CD4-positive, alpha-beta T cell treated with Interferon alpha-2 for 1 hour (primary cell): ENCODE measurements at places on chromosomes 2 and 18.

DNA sequence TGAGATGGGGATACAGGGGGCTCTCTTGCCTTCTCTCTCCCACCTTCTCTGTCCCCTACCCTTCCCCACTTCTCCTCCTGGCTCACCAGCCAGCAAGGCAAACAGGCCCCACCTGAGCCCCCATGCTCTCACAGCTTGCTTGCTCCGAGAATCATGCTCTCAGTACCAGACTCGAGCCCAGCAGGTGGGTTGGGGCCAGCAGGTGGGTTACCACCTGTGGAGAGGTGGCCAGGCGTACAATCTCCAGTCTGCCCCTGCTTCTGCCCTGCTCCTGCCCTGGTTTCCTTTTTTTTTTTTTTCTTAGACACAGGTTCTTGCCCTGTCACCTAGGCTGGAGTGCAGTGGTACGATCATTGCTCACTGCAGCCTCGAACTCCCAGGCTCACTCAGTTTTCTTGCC, 214.5 kb downstream of the SH3RF3 start:
- no peak for DNase-seq

GRCh38 chr2:47060652-47061170, 94.4 kb downstream of the STPG4 start:
- no peak for DNase-seq

GRCh38 chr18:50286391-50287027, 983 bp downstream of the CXXC1 start:
- peak; percentile 35 for DNase-seq

DNA sequence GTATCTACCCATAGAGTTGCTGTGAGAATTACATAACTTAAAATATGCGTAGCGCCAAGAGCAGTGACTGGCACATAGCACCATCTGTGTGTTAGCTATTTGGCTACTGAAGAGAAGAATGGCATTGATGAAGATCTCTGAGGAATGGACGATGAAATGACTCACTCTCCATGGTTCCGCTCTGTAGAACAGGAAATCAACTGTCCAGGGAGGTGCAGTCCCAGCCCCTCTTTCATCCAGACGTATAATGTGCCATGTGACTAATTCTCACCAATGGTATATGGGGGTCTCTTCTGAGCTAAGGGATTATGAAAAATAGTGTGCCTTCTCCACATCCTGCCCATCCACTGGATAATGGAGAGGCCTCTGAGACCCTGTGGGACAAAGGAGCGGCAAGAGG, 254.8 kb downstream of the CYP26B1 start:
- no peak for DNase-seq

- peak; percentile 7 for DNase-seq
These were observed 419.6 kb upstream of the POU3F3 start for GRCh38 chr2:104434318-104434792.

- DNase-seq: no peak
These were observed 78.5 kb downstream of the RBM43 start for GRCh38 chr2:151182899-151183809.

DNA sequence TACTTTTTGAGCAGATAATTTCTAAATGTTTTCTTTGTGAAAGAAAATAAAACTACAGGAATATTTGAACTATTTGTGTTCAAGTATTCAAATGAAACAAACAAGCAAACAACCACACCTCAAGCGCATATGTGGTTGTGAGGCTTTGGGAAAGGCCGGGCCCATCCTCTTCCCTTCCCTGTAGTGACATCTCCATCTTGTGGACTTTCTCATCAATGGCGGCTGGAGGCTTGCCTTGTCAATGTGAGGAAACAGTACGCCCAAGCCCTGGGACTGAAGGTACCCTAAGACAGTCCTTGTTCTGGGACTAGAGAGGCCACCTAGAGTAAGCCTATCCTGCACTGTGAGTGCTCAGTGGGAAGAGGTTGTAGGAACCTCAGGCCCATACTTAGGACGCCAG, 166.8 kb downstream of the TPGS2 start:
- no peak for DNase-seq

GRCh38 chr2:20698916-20699613, 32.1 kb downstream of the GDF7 start:
- no peak for DNase-seq

DNA sequence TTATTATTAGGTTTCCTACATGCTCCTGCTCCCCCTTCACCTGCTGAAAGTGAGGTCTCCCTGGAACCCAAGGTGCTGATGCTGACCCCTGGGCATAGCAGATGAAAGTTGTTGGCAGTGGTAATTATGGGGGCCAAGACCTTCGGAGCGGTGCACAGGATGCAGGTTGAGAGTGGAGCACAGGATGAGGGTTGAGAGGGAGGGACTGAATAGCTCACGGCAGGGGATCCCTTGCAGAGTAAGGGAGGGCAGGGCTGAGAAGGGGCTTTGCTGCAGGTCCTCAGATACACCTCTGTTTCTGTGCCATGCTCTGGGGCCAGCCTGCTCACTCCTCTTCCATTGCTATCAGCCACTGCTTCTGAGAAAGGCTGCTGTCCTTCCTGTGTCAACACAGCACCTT, 163.3 kb downstream of the FHOD3 start:
- DNase-seq: no peak

GRCh38 chr18:22278798-22279197, 109.4 kb downstream of the GATA6 start:
- no peak for DNase-seq

- no peak for DNase-seq
These were observed 18.7 kb upstream of the RASGRP3 start for GRCh38 chr2:33457556-33458247.

- DNase-seq: no peak
These were observed 37.1 kb downstream of the RAMP1 start for GRCh38 chr2:237896507-237896892.

DNA sequence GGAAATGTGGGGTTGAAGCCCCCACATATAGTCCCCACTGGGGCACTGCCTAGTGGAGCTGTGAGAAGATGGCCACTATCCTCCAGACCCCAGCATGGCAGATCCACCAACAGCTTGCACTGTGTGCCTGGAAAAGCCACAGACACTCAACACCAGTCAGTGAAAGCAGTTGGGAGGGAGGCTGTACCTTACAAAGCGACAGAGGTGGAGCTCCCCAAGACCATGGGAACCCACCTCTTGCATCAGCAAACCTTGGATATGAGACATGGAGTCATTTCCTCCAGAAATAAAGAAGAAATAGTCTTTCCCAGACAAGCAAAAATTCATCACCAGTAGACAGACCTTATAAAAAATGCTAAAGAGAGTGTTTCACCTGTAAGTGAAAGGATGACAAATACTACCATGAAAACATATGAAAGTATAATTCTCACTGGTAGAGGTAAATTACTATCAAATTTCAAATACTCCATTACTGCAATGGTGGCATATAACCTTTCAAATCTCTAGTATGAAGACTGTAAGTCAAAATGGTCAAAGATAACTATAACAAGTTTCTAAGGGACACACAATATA, 152.6 kb upstream of the EPHA4 start:
- no peak for DNase-seq

DNA sequence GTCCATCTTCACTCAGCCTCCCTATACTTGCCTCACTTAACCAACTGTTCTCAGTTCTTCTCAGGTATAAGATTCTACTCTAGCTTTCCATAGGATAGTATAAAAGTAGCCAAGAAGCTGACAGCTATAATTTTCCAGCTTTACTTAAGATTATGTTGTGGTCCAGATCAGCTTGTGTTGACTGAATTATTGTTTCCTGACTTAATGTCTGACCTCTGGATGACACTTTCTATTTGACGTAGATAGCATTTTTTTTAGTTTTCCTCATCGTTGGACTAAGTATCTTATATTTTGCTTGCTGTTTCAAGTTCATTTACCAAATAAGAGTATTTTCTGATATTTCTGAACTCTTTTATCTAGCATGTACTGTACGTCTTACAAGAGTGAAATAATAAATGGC, 1272.5 kb upstream of the CDH2 start:
- no peak for DNase-seq

GRCh38 chr2:5465859-5466258, 226.3 kb upstream of the SOX11 start:
- DNase-seq: no peak

GRCh38 chr2:45241061-45241561, 231.9 kb upstream of the SIX2 start:
- no peak for DNase-seq

DNA sequence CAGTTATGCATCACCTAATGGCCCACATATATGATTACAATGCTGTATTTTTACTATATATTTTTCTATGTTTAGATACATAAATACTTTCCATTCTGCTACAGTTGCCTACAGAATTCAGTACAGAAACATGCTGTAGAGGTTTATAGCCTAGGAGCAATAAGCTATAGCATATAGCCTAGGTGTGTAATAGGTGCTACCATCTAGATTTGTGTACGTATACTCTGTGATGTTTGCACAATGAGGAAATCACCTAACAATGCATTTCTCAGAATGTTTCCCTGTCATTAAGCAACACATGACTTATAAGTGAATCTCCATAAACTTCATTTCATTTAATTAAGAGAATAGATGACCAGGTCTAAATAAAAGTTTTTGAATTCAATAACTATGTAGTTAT, 43.5 kb downstream of the SLC38A11 start:
- DNase-seq: no peak

DNA sequence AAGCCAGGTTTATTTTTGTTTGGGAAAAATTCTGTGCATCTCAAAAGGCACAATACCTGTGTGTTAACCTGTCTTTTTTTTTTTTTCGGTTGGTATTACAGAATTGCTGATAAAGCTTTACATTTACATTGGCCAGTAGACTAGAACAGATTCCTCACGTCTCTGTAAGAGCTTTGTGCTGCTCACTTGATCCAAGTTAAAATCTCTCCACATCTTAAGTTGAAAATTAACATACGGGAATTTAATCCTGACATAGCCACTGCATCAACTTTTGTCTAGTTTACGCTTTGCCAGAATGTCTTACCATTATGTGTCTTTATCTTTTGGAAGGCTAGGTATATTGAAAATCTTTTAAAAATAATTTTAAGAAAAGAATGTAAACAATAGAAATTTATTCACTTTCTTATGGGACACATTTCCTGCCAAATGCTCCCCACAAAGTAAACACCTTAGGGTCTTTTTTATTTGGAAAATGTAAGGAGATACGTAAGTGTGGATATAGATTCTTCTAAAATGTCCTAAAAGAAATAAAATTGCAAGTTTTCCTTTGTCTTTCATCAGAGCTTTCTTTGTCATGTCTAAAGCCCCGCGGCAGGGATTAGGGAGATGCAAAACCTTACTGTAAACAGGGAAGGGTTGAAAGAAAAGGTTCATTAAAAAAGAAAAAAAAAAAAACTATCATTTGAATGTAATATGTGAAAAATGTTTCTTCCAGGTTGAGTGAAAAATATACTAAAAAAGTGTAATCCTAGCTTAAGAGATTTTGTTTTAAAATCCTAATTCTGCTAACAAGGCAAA, 912.8 kb downstream of the NRXN1 start:
- no peak for DNase-seq
